Kidney tubule cell (primary cell): ENCODE measurements at places on chromosomes 1 and 21.

GRCh38 chr1:220226752-220227151, 45.5 kb downstream of the RAB3GAP2 start:
- DNase-seq: no peak

DNA sequence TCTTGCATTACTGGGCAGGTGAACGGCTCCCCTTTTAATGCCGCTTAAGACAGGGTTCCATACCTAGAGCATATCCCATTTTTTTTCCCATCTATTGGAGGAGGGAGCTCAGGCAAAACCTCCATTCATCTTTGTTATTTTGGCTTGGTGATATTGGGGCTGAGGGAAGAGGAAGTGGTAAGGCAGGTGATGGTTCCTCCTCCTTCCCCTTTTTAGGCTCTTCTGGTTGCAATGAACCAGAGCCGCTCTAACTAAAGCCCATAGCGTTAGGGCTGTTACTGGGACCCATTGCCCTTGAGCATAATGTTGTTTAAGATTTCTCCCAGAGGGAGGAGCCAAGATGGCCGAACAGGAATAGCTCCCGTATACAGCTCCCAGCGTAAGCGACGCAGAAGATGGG, 21.1 kb downstream of the PYHIN1 start:
- DNase-seq: no peak

DNA sequence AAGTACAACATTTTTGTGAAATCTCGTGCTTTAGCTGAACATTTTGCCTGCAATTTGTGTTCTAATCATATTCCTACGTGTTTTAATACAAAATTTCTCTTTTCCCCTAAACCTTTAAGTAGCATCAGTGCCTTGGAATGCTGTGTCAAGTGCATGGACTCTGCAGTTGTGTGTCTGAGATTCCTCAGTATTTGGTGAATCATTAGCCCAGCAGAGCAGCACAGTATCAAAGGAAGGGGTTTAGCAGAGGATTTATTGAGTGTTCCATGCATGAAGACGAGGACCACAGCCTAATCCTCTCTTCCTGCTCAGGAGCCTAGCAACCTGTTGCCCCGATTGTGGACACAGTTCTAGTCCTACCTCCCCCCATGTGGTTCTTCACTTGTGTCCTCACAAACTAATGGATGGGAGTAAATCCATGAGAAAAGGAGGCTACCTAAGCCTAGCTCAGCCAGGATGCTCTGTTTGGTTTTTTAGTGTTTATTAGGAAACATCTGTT, 29.3 kb upstream of the PCP4 start:
- DNase-seq: peak; percentile 73

DNA sequence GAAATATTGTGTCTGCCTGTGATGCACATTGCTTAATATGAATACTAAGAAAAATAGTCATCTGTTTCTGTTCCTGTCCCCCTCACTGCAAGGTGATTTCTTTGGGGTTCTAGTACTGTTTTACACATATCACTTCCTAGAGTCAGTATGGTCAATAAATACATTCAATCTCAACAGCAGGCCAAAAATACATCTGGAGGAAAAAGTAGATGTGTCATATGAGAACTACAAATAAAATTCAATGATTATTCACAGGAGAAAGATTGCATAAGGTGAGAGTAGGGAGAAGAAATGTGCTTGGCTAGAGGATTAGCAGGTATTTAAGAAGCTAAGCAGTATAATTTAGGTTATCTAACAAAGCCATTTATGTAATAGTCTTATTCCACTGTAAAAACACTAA, 45.3 kb upstream of the SAMSN1 start:
- DNase-seq: no peak

GRCh38 chr1:147647796-147648633, 22.3 kb downstream of the ACP6 start:
- DNase-seq: no peak

DNA sequence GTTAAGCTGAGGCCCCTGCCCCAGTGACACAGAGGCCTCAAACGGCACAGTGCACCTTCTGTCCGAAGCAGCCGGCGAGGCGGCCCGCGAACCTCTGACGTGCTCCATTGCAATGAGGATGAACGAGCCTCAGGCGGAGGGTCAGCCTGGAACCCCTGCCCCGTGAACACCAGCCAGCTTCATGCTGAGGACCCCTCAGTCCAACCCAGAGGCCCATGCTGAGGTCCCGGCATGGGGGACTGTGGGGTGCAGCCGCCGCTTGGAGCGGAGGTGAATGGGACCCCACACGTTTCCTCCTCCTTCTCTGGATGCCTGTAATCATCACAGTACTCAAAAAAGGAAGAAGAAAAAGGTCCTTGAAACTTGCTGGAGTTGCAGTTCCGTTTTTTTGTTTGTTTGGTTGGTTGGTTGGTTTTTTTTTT, 62.1 kb downstream of the PRKCZ start:
- DNase-seq: no peak

GRCh38 chr1:36553591-36554322, 71.0 kb upstream of the CSF3R start:
- peak; percentile 60 for DNase-seq

- DNase-seq: no peak
Observed at GRCh38 chr1:111921948-111922347, 67.5 kb downstream of the KCND3 start.
